ENCODE measurements at places on chromosomes 12 and 14.

DNA sequence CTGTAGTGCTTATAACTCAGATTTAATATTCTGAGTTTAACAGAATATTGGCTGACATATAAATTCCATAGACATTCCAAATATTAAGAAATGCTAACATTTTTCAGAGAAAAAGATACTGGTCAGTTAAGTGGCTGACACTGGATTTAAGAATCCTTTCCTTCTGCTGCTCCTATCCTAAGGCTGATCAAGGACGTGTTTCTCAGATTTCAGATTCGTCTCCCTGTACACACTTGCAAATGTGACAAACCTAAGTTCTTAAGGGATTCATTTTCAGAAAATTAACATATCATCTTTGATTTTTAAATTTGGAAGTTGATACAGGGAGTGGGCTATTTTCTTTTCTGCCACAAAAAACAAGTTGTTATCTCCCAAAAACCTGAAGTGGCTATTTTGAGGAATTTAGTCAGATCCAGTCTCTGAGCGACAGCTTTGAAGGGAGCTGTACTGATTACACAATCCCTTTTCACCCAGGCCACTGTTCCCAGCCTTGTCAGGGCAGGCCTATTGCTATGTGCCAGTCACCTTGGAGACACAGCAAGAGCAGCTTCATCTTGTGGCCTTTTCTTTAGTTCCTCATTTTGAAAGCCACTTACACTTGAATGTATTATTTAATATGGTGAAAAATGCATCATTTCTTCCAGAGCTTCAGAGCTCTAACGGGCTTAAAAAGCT is 370.6 kb downstream of the KCNH5 start:
- DNase-seq = no peak

DNA sequence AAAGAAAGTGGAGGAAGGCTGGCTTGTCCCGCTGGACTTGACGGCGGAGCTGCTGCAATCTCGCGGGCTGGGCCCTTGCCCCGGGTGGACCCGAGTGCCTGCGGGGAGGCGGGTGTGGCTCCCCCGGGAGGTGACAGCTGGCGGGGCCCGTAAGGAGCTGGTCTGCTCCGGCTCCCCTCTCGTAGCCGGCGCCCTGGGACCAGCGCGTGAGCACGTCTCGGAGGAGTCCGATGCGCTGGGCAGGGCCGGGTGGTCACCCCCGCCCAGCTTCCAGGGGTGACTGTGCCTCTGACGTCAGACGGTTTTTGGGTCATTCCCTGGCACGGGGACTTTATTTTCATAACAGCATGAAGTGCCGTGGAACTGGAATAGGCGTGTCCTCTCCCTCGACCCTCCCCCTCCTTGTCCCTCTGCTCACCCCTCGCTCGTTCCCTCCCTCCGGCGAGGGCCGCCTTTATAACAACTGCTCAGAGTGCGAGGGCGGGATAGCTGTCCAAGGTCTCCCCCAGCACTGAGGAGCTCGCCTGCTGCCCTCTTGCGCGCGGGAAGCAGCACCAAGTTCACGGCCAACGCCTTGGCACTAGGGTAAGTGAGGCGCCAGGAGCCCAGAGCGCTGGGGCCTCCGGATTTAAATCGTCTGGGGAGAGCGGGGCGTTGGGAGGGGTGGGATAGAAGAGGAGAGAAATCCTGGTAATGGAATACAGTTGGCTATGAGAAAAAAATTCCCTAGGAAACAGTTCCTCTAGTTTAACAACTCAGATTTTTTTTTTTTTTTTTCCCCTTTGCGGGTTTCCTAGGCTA is at the start of gene GPRC5A:
Gene GPRC5A, plus strand, starts transcription at position 483 of the 801 bp plus-strand sequence. CDS start 16,688 bp downstream, outside the sequence.
- DNase-seq = peak; percentile 38

- DNase-seq = no peak
These were observed 33.0 kb upstream of the ATP2A2 start for GRCh38 chr12:110248096-110248447.

DNA sequence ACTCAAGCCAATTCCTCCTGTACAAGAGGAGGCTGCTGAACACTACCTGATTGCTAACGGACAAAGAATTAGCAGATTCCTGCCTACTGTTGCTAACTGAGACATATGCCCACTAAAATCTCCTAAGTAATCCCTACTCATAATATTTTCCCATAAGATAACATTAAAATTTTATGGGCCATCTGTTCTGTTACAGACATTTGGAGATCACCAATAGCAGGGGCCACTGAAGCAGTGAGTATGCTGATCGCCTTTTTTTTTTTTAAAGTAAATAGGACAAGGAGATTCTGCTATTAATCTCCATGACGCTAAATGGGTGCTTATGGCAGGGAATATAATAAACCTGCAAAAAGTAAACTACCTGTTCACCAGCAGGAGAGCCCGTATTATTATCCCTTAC is 292.9 kb downstream of the MED13L start:
- no peak for DNase-seq

GRCh38 chr12:28506271-28506670 is 316.0 kb downstream of the CCDC91 start:
- DNase-seq = no peak

- DNase-seq = peak; percentile 35
These were observed 59.9 kb upstream of the FBRSL1 start for GRCh38 chr12:132429946-132430643.
